ENCODE measurements at places on chromosomes 12 and 14. TPM values are rescaled to one million over a fixed set of nuclear protein-coding genes. Genes with fewer than 3 reads are reported as not detected.

- no peak for DNase-seq
Measured at GRCh38 chr12:33314223-33314622, 125.4 kb downstream of the SYT10 start.

GRCh38 chr12:6143303-6143675, 18.8 kb upstream of the VWF start:
- no peak for DNase-seq

The SRGAP1 gene
- polyA plus RNA-seq, result 1.3 TPM

The TPH2 gene
- not detected for polyA plus RNA-seq

The LPAR5 gene
- polyA plus RNA-seq, result 4.7 TPM

Measured in heart left ventricle (tissue), 16 donors.